Umbilical cord (tissue), 2 donors: ENCODE measurements at places on chromosomes 11 and 22.

DNA sequence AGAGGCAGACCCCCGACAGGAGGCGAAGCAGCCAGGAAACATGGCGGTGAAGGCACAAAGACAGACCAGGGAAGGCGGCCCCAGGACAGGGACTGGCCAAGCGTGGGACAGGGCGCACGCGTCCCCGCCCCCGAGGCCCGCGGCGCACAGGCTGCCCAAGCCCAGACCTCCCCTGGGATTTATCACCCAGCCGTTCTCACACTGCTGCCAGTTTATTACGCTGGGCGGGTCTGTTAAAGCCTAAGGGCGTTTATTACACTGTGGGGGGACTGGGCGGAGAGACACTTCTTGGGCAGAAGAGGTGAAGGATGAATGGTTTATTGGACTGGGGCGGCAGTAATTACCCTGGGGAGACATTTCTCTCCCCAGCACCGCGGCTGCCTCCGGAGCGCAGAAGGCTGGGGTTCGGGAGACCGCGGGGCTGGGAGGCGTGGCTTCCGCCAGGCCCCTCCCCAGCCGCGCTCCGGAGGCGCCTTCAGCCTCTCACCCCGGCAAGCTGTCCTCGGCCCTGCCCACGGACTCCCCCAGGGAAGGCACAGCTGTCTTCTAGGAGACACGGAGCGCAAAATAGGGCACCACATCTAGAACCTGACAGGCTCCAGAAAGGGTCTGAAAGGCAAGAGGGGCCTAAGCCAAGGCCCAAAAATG is 47.1 kb downstream of the SLC22A12 start:
- DNase-seq, result peak; percentile 49

GRCh38 chr11:96062134-96062533 is 138.2 kb upstream of the MTMR2 start:
- peak; percentile 69 for DNase-seq

- peak; percentile 90 for DNase-seq
Observed at GRCh38 chr22:50306753-50307749, at the start of gene PLXNB2. PLXNB2 (minus strand) TSS chr22:50307646; CDS start chr22:50290584, 17,062 bp downstream.

DNA sequence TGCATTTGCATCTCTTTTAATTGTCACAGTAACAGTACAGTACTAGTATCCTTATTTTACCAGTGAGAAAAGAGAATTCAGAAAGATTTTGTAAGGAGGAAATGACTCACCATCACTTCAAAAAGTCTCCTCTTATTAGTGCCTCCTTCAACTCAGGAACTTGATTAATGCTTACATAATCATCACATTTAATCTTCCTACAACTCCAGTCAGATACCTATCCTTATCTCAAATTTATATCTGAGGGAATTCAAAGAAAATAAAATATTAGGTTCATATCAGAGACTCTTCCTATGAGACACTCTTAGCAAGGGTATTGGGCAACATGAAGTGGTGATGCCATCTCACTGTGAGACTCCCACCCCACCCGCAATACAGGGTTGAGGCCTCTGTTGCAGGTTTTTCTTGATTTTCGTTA is 26.1 kb upstream of the CTSC start:
- no peak for DNase-seq

GRCh38 chr22:20517422-20517821 is 10.0 kb downstream of the MED15 start:
- DNase-seq, result no peak

- DNase-seq, result no peak
Observed at GRCh38 chr11:77519847-77520246, 46.0 kb upstream of the PAK1 start.

DNA sequence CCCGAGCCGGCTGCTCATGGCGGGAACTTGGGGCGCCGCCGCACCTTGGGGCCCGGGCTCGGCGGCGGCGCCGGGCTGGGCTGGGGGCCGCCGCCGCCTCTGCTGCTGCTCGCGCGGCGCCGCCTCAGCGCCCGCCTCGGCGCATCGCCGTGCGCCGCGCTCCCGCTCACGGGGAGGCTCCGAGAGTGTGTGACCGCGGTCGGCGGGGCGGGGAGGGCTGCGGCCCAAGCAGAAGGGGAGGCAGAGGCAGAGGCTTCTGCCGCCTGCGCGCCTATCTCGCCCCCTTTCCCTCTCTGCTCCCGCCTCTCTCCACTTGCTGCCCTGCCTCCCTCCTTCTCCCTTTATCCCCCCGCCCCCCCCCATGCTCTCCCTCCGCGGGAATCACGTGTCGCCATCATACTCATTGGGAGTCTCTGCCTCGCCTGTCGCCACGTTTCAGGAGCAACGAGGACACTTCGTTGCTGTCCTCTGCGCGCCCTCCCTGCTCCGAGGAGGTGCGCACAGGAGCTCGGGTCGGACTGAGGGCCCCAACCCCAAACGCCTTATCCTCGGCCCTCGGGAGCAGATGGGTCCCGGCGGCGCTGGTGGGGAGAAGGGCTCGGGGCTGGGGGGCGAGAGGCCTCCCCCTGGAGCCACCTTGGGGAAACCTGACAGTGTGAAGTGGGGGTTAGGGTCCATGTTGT is at the start of gene GUCY1A2:
Gene GUCY1A2 (minus strand): TSS at position 258 of the 683 bp plus-strand sequence. CDS start 421 bp downstream, outside the sequence.
- peak; percentile 72 for DNase-seq

GRCh38 chr22:24474221-24474620 is 20.9 kb upstream of the UPB1 start:
- DNase-seq, result peak; percentile 75

DNA sequence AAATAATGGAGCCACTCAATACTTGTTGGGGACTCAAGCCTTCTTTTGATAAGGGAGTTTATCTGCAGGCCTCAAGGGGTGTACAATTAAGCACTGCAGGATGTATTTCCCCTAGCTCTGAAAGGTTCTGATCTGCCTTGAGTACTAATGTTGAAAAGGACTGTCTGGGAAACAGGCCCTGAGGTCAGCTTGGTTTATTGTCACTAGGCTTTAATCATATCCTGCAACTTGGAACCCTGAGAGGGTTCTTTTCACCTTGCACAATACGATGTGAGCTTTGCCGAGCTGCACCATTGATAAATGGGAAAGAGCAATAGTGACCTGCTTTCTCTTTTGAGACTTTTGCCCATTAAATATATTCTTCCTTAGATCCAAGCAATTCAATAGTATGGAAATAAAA is 31.6 kb upstream of the HORMAD2 start:
- DNase-seq, result no peak

GRCh38 chr11:1923201-1923956 is 3.9 kb downstream of the TNNT3 start:
- DNase-seq, result no peak

DNA sequence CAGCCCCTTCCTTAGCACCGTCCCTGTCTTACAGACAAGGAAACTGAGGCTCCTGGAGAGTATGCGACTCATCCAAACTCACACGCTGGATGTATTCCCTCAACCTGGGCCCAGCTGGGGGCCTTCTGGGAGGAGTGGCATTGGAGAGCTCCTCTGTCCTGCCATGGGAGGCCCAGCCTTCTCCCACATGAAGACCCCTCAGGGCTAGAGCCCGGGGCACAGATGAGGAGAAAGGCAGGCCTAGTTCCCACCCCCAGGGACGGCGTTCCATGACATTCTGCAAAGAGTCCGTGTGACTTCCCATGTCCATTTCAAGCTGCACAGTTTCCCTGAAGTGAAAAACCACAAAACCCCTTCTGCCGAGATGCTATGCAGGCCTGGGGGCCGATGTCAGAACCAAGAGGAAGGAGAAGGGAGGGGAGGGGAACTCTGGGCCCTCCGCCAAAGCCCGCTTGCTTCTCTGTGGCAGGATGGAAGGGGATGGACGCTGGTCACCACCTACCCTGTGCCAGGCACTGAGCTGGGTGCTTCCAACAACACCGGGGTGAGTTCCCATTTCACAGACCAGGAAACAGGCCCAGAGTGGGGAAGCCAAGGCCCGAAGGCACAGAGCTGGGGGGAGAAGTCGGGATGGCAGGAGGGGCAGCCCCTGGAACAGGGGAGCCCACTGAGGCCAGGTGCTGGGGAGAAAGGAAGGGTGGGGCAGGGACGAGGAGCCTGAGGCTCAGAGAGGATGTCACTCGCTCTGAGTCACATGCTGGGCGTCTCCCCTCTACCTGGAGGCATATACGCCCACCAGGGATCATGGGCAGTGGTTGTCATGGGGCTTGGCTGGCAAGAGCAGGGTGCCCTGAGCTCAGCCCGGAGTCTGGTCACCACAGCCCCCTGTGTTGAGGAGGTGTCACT is 15.7 kb downstream of the RAC2 start:
- peak; percentile 73 for DNase-seq

GRCh38 chr11:66727282-66728037 is 1.6 kb downstream of the SPTBN2 start:
- no peak for DNase-seq

- no peak for DNase-seq
Observed at GRCh38 chr11:60764879-60765278, 8.2 kb downstream of the MS4A15 start.

DNA sequence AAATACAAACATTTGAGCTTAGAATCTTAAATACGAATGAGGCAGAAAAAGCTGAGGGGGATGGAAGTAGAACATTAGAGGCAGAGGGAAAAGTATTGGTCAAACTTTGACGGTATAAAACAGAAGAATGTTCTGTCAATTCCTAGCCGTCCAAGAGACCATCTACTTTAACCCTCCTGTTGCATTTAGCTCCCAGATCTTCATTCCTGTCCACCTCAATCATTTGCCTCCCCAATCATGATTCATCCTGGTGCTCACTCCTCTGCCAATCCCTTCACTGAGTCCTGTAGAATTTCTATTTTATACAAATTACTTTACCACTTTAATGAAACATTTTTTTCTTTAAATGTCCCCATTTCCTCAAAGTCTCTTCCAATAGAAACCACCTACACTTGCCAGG is 28.2 kb downstream of the C2CD3 start:
- no peak for DNase-seq

DNA sequence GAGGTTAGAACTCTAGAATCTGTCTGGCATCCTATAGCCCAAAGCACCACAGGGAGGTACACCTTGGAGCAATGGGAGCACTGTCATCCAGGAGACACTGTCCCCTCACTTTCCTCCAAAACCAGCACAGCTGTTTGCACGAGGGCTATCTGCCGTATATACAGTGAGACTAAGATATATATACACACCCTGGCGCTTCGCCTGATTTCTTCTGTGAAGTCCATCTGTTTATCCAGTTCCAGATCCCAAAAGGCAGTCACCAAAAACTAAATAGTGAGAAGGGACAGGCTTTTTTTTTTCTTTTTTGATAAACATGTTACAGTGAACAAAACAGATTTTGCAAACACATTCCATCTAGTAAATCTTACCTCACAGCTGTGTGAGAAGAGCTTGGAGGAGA is 68.5 kb downstream of the ARFGAP2 start:
- DNase-seq, result peak; percentile 11

- DNase-seq, result peak; percentile 67
Observed at GRCh38 chr22:31625661-31626426, 36.2 kb downstream of the PISD start.

GRCh38 chr11:62493801-62494200 is 52.8 kb downstream of the AHNAK start:
- no peak for DNase-seq

DNA sequence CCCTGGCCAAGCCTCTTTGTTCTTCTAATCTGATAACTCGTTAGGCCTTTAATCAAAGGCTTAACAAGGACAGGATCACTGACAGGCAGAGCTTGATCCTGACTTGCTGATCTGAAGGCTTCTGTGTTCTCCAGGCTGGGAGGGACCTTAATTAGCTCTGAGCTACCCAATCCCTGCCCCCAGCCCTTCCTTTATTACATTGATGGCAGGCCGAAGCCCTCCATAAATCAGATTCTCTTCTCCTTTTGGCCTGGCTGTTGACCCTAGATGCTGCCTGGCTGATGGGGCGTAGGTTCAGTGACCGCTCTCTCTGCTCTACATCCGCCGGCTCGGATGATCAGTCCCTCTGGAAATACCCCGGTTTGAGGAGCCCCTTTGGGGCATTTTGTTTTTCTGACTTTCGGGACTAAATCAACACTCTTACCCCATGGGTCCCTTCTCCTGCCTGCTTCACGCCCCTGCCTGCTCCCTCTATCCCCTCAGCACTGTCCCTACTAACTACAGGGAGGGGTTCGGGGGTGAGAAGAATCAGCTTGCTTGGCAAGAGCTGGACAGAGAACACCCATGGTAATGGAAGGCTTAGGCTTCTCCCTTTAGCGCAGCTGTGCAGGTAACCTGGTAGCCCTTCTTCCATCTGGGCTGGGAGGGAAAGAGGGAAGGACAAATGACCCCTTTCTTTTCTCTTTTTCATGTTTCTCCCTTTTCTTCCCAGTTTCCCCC is 10.0 kb upstream of the RRM1 start:
- no peak for DNase-seq

DNA sequence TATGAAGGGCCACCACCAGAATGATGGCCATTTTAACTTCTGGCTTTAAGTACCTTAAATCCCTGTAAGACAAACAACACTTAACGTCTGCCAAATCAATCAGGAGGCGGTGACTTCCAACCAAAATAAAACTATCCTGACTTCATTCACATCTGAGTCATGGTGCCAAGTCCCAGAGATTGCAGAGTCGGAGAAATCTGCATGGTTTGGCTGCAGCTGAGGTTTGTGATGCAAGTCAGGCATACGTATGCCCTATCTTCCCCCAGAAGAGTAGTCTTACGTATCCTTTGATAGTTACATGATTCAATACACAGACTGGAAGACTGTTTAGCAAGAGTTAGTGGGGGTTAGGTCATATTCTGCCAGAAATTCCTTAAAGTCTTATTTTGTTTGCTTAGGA is 1.7 kb upstream of the GAB2 start:
- DNase-seq, result peak; percentile 88

- peak; percentile 49 for DNase-seq
Observed at GRCh38 chr11:128341280-128342248, 245.8 kb downstream of the ETS1 start.

- peak; percentile 55 for DNase-seq
Observed at GRCh38 chr11:44574610-44575287, 9.3 kb downstream of the CD82 start.

- no peak for DNase-seq
Observed at GRCh38 chr22:43343670-43344519, 723 bp upstream of the SCUBE1 start.

DNA sequence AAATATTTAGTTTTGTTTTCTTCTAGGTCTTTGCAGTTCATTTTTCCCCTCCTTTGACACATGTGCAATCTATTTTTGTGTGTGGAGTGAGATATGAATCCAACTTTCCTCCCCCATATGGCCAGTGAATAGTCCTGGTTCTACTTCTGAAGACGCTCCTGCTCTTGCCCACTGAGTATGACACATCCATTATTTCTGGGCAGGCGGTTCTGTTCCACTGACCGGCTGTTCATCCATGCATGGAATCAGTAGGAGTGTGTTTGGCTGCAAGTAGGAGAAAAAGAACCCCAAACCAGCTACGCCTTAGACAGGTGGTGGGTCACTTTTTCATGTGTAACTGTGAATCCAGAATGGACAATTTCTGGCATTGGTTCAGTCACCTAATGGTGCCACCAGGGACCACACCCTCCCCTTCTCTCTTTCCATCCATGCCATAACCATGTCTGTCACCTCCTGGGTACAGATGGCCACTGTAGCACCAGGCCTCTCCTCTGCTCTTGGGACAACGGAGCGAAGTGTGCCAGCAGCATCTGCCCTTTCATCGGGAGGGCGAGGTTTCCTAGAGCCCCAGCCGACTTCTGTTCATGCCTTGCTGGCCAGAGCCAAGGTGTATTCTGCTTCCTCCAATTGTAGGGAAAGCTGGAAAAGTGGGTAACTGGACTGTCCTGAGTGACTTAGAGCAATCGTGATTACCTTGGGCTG is 67.4 kb upstream of the SLC22A12 start:
- no peak for DNase-seq
